Stimulated activated CD4-positive, alpha-beta T cell treated with anti-CD3 and anti-CD28 coated beads, Interleukin-15, amount 100 ng/mL, for 24 hours (primary cell): ENCODE measurements at places on chromosomes 3 and 15.
A peak's percentile ranks its signal among the peaks of the same experiment; 100 is the strongest.

DNA sequence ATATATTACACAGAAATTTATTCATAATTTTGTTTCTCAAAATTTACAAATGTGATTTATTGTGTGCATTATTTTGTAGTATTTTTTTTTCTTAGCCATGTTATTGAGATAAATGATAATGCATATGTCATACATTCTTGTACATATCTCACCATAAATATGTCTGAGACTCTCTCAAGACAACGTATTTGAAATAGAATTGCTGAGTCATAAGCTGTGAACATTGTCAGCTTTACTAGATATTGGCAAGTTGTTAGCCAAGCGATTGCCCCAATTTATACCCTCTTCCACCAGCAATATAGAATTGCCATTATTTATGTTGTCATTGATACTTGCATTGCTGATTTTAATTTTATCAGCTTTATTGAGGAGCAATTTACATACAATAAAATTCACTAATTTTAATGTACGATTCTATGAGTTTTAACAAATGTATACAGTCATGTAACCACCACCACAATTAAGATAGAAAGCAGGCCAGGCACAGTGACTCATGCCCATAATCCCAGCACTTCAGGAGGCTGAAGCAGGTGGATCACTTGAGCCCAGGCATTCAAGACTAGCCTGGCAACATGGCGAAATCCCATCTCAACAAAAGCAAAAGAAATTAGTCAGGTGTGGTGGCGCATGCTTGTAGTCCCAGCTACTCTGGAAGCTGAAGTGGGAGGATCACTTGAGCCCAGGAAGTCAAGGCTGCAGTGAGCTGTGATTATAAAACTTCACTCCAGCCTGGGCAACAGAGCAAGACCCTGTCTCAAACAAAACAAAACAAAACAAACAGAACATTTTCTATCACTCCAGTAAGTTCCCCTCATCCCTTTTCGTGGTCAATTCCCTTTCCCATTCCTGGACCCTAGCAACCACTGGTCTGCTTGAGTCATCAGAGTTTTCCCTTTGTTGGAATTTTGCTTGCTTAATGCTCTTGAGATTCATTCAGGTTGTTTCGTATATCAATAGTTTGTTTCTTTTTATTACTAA is 373.1 kb downstream of the MFSD1 start:
- DNase-seq: no peak

- no peak for DNase-seq
These were observed 19.0 kb upstream of the GHSR start for GRCh38 chr3:172467170-172467824.

DNA sequence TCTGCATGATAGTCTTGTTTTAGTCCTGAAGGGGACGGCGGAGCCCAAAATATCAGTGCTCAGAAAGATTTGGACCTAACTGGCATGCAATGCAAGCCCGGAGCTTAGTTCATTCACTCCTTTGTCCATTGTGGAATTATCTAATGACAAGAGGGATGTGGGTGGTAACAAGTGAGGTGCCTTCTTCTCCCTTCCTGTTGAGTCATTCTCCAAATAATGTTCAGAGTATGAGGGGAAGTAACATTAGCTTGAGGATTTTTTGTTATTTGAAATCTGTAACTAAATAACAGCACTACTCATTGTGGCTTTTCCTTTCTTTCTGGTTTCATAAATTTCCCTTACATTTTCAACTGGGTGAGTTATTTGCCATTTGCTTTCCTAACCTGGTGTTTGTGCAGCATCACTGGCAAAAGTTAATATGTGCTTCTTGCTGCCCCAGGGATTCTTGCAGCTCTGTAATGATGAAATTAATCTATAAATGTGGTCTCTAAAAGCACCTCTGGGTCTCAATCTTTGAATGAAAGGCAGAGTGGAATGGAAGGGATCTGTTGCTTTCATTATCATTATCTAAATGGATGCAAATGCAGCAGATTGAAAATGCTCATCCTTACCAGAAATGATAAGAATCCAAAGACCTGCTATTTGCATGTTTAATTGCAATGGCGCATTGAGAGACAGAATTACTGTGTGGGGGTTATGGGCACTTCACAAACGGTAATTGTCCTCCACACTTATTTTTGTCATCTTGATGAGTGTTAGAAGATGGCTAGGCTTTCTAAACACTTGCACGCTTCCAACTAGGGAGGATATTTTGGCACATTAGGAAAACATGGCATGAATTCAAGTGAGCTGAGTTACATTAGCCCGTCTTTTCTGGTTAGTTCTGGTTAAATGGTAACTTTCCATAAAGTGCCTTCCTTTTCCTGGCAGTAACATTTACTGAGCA is 89.9 kb upstream of the MITF start:
- DNase-seq: no peak

DNA sequence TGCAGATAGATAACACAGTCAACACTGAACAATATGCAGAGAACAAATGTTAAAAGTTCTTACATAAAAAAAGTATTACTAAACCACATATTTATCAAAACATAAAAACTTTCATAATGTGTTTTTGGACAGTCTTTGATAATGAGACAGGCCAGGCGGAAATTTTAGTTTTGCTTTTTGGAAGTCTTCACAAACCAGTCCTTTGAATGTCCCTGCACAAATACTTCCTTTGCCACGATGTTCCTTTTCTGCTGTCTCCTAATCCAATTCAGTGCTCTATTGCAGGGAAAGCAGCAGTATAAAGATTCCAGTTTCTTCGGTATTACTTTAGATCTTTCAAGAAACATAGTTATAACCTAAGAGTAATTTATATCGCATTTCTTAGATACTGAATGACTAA is 135.9 kb downstream of the TBL1XR1 start:
- no peak for DNase-seq

- peak; percentile 75 for DNase-seq
These were observed 184.5 kb downstream of the FEZF2 start for GRCh38 chr3:62188681-62189375.
